ENCODE measurements at places on chromosomes 2 and 18.

GRCh38 chr2:84247532-84247931 is 211.5 kb downstream of the SUCLG1 start:
- H3K36me3 ChIP-seq, result no peaks in the 10 kb centered on the region
- H3K27me3 ChIP-seq, result no peaks in the 10 kb centered on the region
- no peak overlapping the region for H3K4me3 ChIP-seq
- no peak overlapping the region for H3K27ac ChIP-seq
- no peaks in the 10 kb centered on the region for H3K4me1 ChIP-seq
- no peak for DNase-seq

- H3K4me1 ChIP-seq, result no peaks in the 10 kb centered on the region
- DNase-seq, result no peak
- H3K27me3 ChIP-seq, result no peaks in the 10 kb centered on the region
- H3K4me3 ChIP-seq, result no peak overlapping the region
Observed at GRCh38 chr2:152198499-152198898, 22.9 kb upstream of the STAM2 start.

- H3K36me3 ChIP-seq, result no peaks in the 10 kb centered on the region
- H3K27ac ChIP-seq, result no peak overlapping the region
- no peak overlapping the region for H3K4me3 ChIP-seq
- no peak for DNase-seq
- H3K4me1 ChIP-seq, result no peaks in the 10 kb centered on the region
Observed at GRCh38 chr2:9983401-9984216, 32.1 kb downstream of the GRHL1 start.

DNA sequence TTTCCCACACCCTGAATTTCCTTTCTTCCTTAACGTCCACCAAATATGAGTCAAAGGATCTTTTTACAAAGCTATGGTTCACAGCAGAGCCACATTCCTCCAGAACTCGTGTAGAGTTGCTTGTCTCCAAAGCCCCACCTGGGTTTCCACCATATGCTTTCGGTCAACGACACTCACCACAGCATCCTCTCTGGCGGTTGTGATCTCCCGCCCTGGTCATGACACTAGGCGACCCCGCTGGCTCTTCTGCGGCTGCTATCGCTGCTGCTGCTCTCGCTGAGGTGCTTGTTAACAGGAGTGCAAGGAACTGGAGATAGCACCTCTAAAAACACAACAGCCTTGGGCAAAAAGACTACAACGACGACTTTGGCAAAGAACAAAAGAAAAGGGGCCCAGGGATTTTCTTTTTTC is 340 bp downstream of the SLC40A1 start:
- DNase-seq, result no peak
- peak overlapping the region; percentile 67 for H3K27ac ChIP-seq
- peak overlapping the region; percentile 81 for H3K4me3 ChIP-seq
- H3K27me3 ChIP-seq, result peaks cover 12% of the 10 kb centered on the region

DNA sequence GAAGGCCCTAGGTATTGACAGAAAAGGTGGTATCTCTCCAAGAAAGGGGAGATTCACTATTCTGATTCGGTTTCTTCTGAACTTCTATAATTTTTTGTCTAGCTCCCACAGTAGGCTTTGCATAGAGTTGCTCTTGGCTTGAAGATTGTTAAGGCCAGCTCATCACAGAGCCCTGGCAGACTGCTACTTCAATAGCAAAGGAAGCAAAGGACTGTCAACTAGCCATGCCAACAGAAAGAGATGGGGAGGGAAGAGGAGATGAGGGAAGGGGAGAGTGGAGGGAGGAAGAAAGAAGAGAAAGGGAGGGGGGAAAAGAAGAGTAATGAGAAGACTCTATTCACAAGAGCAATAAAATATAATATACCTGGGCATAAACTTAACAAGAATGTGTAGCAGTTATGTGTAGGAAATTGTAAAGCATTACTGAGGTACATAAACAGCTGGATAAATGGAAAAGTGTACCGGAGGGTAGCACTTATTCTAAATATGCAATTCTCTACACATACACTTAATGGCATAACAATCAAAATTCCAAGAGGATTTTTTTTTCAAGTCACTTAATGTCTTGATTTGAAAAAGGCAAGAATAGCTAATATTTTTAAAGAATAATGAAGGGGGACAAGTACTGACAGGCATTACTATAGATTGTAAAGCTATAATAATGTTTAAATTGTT is 102.5 kb downstream of the LOXHD1 start:
- H3K36me3 ChIP-seq, result no peaks in the 10 kb centered on the region
- no peaks in the 10 kb centered on the region for H3K27me3 ChIP-seq
- no peaks in the 10 kb centered on the region for H3K4me1 ChIP-seq

DNA sequence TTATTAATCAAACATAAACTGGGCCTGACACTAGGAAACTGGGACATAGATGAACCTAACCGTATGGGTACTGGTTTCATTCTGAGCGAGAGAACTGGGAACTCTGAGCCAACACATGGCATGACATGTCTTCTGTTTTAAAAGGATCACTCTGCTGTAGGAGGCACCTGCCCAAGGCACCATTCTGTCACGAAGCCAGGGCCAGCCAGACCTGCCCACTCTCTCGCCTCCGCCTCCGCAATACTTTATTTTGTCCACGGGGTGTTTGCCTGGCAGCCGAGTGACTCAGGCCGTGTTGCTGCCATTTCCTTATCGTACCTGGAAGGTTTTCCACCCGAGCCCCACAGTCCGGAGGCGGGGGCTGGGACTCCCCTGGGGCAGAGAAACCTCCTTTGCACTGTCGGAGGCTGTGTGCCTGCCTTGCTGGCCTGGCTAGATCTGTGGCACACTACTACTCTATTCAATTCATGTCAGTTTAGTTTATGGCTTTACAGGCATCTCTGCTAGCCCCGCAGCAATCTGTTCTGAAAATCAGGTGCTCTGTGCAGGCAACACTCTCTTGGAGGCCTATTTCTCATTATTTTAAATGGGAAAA is 120.4 kb upstream of the ACKR3 start:
- no peak overlapping the region for H3K27ac ChIP-seq
- no peaks in the 10 kb centered on the region for H3K36me3 ChIP-seq
- no peaks in the 10 kb centered on the region for H3K4me1 ChIP-seq
- no peak for DNase-seq
- no peak overlapping the region for H3K4me3 ChIP-seq
- H3K27me3 ChIP-seq, result no peaks in the 10 kb centered on the region

DNA sequence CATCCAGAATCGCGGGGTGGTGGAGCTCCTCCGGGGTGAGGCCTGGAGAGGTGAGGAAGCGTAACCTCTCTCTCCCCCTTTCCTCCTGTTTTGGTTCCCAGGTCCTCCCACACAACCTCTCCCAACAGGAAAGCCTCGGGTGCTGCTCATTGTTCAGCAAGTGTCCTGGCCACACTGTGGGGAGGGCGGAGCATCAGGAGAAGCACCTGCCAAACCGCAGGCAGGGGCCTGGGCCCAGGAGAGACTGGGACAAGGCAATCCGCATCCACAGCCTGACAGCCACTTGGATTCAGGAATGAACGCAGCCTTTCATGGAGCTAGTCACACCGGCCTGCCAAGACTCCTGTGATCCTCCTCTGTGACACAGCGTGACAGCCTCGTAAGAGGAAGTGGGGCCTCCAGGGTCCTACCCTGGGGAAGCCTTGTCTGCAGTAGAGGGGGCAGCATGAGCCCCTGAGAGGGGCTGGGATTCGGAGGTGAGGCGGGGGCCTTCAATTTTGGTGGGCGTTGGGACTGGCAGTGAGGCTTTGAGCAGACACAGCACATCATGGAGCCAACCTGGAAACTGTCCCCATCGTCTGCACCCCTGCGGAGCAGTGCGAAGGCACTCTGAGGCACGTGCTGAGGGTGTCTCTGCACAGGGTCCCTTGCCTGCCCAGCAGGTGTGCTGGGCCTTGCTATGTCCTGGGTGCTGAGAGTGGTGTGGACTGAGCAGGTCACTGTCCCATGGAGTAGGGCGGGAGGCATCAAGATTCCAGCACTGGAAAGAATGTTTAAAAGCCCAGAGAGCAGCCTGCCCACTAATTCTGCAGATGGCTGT is 62.2 kb downstream of the EDAR start:
- no peak overlapping the region for H3K27ac ChIP-seq
- no peak for DNase-seq
- H3K4me1 ChIP-seq, result peaks cover 14% of the 10 kb centered on the region
- H3K36me3 ChIP-seq, result no peaks in the 10 kb centered on the region

DNA sequence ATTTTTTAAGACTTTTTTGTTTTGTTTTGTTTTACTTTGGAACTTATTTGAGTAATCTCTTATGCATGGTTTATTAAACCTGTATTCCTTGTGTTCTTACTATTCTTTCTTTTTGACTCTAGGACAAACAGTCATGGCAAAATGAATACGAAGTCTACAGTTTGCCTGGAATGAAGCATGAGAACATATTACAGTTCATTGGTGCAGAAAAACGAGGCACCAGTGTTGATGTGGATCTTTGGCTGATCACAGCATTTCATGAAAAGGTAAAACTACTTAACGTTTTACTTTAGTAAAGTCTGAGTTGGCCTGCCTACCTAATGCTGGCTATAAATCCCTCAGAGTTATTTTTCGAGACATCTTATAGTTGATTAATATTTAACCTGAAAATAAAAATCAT is 72.3 kb downstream of the ACVR2A start:
- H3K4me3 ChIP-seq, result no peak overlapping the region
- DNase-seq, result no peak
- no peaks in the 10 kb centered on the region for H3K27me3 ChIP-seq

GRCh38 chr2:216700088-216700567 is 4.8 kb upstream of the IGFBP5 start:
- H3K4me3 ChIP-seq, result no peak overlapping the region
- no peaks in the 10 kb centered on the region for H3K36me3 ChIP-seq
- no peak for DNase-seq

- no peak overlapping the region for H3K27ac ChIP-seq
- no peaks in the 10 kb centered on the region for H3K27me3 ChIP-seq
- no peaks in the 10 kb centered on the region for H3K4me1 ChIP-seq
- no peak for DNase-seq
Observed at GRCh38 chr18:23529604-23530003, 26.3 kb downstream of the RMC1 start.

DNA sequence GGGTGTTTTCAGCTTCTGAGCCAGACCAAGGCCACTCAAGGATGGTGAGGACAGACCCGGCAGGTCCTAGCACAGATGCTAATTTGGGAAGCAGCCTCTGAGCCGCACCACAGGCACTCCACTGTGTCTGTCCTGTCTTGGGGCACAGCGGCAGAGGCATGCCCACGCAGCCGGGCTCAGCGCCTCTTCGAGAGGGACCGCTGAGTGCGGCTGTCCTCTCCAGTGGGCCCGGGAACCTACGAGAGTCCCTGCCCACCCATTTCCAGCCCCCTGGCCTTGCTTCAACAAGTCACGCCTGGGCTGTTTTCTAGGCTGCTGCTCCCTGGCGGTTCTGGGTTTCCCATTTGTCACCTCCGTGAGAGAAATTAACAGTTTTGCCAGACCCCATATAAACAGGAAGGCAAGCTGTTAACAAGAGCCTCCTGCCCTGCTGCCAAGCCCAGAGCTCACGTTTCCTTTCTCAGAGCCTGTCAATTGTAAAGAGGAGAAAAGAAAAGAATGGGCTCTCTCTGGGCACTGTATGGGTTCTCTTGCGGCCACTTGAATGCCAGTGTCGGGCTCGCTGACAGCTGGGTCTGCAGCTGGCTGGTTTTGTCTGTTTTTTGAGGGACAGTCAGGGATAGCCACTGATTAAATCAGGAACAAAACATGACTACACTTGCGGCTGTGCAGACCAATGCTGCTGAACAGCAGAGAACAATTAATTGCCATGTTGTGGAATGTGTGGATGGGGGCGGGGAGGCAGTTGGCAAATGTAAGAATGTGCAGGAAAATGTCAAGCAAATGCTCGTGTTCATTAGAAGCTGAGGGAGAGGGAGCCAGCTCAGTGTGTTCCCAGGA is 30.6 kb downstream of the TMEM17 start:
- no peak overlapping the region for H3K4me3 ChIP-seq
- H3K36me3 ChIP-seq, result no peaks in the 10 kb centered on the region
- no peaks in the 10 kb centered on the region for H3K27me3 ChIP-seq
- no peak for DNase-seq

GRCh38 chr2:72915907-72916742 is 1.2 kb upstream of the EMX1 start:
- H3K4me3 ChIP-seq, result peak overlapping the region; percentile 44
- no peak for DNase-seq

GRCh38 chr2:545711-546650 is 131.2 kb downstream of the TMEM18 start:
- no peaks in the 10 kb centered on the region for H3K36me3 ChIP-seq
- no peak overlapping the region for H3K4me3 ChIP-seq
- peaks cover 7% of the 10 kb centered on the region for H3K27me3 ChIP-seq
- no peaks in the 10 kb centered on the region for H3K4me1 ChIP-seq
- DNase-seq, result no peak

- no peaks in the 10 kb centered on the region for H3K36me3 ChIP-seq
- no peaks in the 10 kb centered on the region for H3K4me1 ChIP-seq
- no peak overlapping the region for H3K4me3 ChIP-seq
- no peaks in the 10 kb centered on the region for H3K27me3 ChIP-seq
- H3K27ac ChIP-seq, result no peak overlapping the region
Observed at GRCh38 chr18:68179811-68180210, 535.1 kb downstream of the TMX3 start.

- no peaks in the 10 kb centered on the region for H3K36me3 ChIP-seq
- H3K27ac ChIP-seq, result no peak overlapping the region
- no peak overlapping the region for H3K4me3 ChIP-seq
- peaks cover 9% of the 10 kb centered on the region for H3K4me1 ChIP-seq
- no peak for DNase-seq
Observed at GRCh38 chr2:57544624-57545023, 502.0 kb upstream of the VRK2 start.

DNA sequence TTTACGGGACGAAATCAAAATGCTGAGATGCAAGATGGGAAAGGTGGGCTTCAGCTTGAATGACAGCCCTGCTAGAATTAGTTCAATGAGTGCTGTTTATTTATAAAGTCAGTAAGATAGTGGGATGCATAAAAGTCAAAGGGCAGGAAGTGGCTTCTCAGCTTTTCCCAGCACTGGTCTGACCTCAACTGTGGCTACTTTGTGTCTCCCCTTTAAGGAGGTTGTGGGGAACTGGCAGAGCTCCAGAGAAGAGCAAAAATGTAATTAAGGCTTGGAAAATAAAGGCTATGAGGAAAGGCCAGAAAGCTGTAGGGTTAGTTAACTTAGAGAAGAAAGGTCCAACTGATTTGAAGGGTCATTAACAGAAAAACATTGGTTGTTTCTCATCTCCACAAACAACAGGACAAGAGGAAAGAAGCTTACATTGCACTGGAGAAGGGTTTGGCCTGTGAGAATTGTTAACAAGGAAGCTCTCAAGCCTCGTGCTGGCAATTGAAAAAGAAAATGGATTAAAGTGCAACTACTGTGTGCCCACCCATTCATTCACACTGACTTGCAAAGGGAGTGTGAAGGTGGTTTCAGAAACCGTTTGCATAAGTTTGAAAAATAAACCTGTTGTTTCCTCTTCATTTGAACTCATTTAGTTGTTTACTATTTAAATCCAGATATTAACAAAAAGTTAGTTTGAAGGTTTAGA is 68.8 kb upstream of the CD28 start:
- H3K27ac ChIP-seq, result no peak overlapping the region
- no peak for DNase-seq
- peaks cover 14% of the 10 kb centered on the region for H3K4me1 ChIP-seq

GRCh38 chr2:233831861-233832260 is 22.5 kb downstream of the HJURP start:
- H3K4me1 ChIP-seq, result peaks cover 3% of the 10 kb centered on the region
- DNase-seq, result no peak
- H3K36me3 ChIP-seq, result peaks cover 40% of the 10 kb centered on the region
- H3K4me3 ChIP-seq, result no peak overlapping the region
- no peaks in the 10 kb centered on the region for H3K27me3 ChIP-seq

GRCh38 chr2:74841641-74842040 is 7.7 kb downstream of the HK2 start:
- H3K27me3 ChIP-seq, result no peaks in the 10 kb centered on the region
- no peak overlapping the region for H3K4me3 ChIP-seq
- no peak overlapping the region for H3K27ac ChIP-seq
- no peak for DNase-seq
- H3K36me3 ChIP-seq, result no peaks in the 10 kb centered on the region
- peaks cover 80% of the 10 kb centered on the region for H3K4me1 ChIP-seq

Measured in thymus (tissue), 14 donors.